ENCODE measurements at places on chromosomes 11 and 22.

DNA sequence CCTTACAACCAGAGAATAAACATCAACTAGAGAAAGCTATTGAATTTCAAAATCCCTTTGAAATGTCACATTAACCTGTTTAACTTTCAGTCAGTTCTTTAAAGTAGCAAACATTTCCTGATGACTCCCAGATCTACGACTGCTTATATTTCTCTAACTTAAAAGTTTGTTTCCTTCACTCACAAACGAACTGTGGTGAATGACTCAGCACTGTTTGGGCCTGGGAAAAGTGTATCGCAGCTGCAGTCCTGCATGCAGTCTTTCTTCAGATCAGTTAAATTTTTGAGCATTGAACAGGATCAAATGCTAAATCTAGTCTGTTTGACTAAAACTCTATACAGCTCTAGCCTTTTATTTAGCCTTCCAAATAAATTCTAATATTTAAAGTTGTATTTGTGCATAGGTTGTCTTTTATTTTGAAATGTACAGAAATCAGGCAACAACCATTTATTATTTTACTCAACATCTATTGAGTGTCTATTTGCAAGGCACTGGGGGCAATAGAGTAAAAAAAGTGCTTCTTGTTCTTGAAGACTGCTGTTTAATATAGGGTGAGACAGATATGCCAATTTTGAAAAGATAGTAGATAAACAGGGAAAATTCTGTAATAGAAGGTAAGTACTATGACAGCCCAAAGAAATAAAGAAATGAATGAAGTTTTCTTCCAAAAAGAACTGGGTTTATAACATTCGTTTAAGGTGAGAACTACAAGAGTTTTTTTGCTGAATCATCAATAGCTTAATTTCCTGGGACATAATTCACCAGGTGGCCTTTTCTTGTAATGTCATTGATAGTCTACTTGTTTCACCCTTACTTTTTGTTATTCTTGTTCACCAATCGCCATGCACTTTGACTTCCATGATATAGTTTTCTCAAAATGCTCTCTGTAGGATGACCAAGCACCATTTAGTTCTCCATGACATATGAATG is 235.4 kb downstream of the METTL15 start:
- DNase-seq, result no peak

DNA sequence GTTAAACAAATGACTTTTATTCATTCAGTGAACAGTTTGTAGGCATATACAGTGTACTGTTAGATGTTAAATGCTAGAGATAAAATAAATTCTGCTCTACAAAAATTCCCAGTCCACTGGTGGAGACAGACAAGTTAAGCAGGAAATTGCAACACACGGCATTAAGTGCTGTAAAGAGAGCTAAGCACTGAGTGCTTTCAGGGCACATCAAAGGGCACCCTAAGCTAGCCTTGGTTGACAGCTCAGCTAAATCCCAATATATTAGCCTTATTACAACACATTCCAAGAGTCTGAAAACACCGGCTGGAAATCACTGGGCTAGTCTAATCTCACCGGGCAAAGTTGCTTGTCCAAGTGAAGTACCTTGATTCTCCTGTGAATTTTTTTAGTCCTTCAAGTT is 55.1 kb downstream of the NOX4 start:
- DNase-seq, result no peak

GRCh38 chr22:29806196-29806595 is 31.9 kb downstream of the ASCC2 start:
- DNase-seq, result no peak

- DNase-seq, result no peak
Observed at GRCh38 chr11:69433741-69434140, 47.7 kb upstream of the LINC01488 start.

GRCh38 chr11:14854057-14854456 is 38.0 kb downstream of the CYP2R1 start:
- no peak for DNase-seq

GRCh38 chr11:120326845-120327281 is 1.8 kb downstream of the TLCD5 start:
- DNase-seq, result no peak

GRCh38 chr11:104183593-104183992 is 19.6 kb upstream of the PDGFD start:
- no peak for DNase-seq

- DNase-seq, result no peak
Observed at GRCh38 chr11:8223513-8223900, 40.2 kb downstream of the LMO1 start.

- DNase-seq, result no peak
Observed at GRCh38 chr11:70942593-70942992, 309.8 kb downstream of the SHANK2 start.

Measured in omental fat pad (tissue), 4 donors.